ENCODE measurements at places on chromosomes 2 and 18.

DNA sequence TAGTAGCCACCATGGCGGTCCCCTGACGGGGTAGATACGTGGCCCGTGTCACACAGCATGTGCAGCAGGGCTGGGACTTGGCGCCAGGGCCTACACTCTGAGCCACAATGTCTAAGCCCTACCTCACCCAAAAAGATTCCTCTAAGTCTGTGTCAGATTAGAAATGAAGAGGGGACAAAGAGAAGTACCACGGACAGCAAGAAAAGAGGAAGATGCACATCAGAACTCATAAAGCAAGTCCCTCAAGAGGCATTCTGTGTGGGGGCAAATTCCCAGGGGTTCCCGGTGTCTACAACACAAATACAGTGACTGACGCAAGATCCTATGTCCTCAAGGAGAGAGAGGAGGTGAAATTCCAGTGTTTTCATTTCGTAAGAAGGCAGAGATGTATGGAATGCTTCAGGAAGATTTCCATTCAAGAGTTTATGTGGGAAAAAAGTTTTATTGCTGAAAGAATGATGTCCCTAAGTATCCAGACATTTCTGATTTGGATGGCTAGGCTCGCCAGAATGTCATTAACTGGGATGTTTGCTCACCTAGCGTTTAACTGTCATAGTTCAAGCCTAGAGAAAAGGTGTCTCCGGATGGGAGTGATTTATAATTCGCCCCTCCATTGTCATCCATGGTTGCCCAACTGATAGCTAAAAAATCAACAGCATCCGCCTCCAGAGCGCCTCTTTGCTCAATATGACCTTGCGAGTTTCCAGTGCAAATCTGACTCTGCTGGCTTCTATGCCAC, 75.6 kb upstream of the CHMP1B start:
- DNase-seq, result no peak

GRCh38 chr2:78420132-78420531, 605.4 kb upstream of the REG3G start:
- DNase-seq, result no peak

- no peak for DNase-seq
These were observed 126.5 kb downstream of the GALR1 start for GRCh38 chr18:77376043-77376732.

DNA sequence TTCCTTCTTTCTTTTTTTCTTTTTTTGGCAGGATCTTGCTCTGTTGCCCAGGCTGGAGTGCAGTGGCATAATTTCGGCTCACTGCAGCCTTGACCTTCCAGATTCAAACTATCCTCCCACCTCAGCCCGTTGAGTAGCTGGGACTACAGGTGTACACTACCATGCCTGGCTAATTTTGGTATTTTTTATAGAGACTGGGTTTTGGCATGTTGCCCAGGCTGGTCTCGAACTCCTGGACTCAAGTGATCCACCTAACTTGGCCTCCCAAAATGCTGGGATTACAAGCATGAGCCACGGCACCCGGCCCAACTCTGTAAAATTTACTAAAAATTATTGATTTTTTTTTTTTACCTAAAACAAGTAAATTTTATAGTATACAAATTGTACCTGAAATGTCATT, 360.8 kb downstream of the ALK start:
- no peak for DNase-seq

GRCh38 chr2:120323214-120323613, 22.7 kb upstream of the INHBB start:
- no peak for DNase-seq

DNA sequence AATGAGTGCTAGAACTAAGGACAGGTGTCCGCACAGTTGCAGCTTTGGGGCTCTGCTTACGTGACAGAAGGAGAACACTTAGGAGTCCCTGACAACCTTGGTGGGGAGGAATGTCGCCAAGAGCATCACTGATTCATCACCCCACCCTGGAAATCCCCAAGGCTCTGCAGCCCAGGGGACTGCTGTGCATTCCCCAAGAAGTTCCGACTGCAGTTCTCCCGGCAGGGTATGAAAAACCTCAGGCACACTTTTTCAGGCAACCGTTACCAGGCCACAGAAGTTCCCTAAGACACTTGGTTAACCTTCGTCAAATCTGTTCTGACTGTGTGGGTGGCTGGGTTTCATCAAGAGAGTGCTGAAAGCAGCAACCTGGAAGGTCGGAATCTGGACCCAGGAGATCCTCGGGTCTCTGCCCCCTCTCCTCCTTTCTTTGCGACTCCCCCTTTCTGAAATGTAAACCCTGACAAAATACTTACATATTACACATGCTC, 192.1 kb upstream of the CXCR4 start:
- DNase-seq, result no peak

DNA sequence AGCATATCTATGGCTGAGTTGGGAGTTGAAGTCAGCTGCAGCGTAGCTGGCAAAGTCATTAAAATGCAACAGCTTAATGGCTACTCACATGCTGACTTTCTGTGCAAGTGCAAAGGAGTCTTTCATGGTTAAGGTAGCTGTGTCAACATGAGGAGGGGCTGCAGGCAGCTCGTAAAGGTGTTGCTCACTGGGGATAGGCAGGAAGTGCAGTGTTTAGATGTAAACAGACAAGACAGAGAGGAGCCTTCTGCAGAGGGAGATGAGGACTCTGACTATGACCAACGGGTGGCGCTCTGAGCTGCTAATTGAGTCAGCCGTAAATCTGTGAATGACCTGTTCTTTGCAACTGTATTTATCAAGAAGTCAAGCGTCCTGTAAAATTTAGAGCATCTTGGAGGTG, 22.3 kb upstream of the CAVIN2 start:
- DNase-seq, result no peak

DNA sequence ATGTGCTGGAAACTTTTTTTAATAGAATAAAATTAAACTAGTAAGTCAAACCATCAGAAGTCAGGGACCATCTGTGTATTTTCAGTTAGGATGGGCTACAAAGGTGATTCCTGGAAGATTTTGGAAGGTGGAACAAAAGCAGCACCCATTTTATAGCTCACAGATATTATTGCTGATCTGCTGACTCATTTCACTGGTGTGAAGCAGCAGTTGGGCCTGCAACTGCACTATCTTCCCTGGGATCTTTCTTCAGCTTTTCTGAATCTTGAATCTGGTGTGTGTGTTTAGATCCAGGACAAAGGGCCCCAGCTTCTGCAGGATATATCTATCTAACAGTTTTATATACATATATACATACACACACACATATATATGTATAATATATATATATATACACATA, 35.6 kb upstream of the BCL11A start:
- no peak for DNase-seq

DNA sequence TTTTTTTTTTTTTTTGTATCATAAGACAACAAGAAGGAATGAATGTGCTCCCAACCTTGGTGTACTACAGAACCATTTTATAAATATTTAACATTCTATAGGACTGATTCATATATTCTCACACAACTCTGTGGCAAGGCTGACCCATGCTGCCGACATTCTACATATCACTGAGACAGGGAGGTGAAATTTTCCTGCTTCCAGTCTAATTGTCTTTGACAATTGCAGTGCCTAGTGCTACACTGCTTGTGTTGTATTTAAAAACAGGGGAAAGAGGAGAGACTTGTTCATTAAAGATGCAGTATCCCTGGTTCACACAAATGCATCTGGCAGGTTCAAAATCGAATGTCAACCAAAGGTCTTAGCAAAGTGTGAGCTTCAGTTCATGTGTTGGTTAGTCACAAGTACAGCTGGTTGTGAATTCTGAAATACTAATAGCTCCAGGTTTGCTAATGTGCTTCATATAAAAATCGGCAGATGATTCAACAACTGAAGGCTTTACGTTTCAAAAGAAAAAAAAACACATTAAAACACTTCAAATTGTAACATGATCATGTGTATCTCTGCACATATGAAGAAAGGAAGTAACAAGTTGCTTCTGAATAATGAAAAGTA, 130.8 kb downstream of the FIGN start:
- DNase-seq, result no peak

DNA sequence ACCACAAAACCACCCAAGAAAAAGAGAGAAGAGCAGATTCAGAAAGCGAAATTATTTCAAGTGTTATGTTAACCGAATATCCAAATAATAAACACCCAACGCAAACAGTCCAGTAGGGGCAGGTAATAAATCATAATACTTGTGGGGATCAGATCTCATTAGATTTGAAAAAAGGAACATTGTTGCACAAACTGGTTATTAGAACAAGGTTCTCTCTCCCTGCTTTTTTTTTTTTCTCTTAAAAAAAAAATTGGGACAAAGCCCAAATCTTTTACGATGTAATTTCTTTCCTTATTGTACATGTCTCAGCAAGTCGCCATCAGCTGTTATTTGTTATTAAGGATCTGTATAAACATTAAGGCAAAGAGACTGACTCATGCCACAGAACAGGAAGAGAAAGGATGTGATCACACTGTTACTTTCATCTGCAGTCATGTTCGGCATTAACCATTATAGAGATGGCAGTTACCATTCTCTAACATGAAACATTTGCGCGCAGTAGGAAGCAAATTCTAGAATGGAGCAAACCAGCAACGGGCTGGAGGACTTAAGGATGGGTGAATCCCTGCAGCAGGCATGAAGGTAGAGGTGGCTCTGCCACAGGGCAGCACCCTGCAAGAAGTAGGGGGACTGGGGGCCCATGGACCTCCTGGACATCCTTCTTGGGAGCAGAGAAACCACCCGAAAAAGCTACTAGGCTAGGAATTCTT, 42.0 kb downstream of the EPHA4 start:
- DNase-seq, result peak; percentile 80

DNA sequence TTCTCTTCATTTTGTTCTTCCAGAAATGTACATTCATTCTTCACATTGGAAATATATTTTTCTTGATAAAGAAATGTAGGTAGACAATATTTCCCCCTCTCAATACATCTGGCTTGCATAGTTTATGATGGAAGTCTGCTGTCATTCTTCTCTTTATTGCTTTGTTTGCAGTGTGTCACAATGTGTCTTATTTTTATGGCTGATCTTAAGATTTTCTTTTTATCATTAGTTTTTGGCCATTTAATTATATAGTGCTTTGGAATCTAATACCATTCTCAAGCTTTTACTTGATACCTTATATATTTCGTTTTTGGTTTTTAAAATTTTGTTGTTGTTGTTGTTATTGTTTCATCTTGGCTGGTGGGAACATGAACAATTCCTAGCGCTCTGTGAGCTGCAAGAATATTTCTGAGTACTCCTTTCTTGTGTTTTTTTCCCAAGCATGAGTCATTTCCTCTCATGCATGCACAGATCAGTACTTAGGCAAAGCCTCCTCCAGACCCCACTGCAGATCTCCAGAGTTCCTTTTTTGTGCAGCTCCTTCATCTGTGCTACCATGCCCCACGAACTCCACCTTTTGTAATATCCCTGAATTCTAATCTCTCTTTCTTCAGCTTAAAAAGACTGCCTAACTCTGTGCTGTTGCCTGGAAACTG, 13.7 kb upstream of the MMADHC start:
- DNase-seq, result no peak

GRCh38 chr2:75238670-75239330, 39.5 kb upstream of the TACR1 start:
- DNase-seq, result no peak

DNA sequence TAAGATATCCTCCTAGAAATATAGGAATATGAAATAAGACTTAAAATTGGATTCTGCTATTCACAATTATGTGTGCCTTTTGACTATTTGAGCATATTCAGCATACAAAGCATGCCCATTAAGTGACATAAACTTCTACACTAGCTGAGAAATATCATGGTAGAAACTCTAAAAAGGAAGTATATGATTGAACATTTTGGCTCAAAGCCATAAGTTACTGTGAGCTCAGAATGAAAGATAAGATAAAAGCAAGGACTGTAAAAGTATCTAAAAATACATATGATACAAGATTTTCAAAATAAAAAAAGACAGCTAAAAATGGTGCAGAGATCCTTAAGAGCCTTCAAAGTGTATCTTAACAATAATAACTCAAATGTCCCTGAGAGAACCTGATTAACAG, 340.5 kb upstream of the SLC39A10 start:
- no peak for DNase-seq

DNA sequence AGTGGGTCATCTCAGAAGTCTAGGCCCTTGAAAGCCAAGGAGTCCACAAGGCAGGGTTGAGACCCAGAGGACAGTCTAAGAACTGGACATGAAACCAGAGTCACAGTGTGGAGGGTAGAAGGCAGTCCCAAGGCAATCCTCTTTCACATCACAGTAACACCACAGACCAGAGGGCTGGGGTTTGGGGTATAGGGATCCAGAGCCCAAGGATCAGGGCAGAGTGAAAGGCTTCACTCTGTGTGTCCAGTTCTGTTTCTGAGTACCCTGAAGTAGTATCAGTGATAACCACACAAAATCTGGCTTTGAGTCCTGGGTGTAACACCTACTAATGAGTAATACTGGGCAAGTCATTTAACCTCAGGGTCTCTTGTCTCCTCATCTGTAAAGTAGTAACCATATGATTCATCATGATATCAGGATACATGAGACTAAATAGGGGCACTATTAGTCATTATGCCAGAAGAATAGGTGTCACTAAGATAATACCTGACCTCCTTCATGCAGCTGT, 91.0 kb downstream of the ICA1L start:
- DNase-seq, result peak; percentile 91

DNA sequence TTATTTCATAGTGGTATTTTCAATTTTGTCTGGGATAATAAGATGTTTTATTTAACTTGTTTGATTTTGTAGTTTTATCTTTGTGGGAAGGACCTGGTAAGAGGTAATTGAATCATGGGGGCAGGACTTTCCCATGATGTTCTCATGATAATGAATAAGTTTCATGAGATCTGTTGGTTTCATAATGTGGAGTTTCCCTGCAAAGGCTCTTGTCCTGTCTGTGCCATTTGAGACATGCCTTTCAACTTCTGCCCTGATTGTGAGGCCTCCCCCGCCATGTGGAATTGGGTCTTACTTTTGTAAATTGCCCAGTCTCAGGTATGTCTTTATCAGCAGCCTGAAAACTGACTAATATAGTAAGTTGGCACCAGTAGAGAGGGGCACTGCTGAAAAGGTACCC, 77.8 kb upstream of the ARHGAP15 start:
- DNase-seq, result no peak

DNA sequence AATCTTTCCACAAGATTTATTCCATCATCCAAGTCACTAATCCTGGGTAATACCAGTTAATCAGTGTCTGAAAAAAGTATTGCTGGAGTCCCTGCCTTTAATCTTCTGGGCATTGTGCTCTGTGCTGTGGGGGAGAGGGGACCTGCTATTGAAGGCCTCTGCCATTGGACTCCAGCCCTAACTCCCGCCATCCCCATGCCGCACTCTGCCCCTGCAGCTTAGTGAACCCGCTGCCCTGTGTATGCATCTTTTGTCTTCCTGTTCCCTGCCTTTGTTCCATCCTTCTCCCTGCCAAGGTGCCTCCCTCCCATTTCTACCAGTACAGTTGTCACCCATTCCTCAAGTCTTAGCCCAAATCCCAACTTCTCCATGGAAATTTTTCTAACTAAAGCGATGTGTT, 113.8 kb upstream of the EPAS1 start:
- no peak for DNase-seq

DNA sequence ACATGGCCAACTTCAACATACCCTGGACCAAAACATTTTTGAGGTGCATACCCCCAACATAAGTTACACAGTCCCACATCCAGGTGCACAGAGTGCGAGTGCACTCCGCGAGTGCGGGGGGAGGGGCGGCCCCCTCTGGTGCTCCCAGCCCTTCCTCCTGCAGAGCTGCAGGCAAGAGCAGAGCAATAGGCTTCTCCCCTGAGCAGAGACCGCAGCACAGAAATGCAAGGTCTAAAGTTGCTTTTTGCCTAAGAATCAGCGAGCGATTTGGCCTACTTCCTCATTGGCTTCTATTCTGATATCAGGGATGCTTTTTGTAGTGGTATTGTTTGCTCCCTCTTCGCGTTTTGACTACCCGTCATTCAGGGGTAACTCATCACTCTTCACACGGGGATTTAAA, 40.6 kb downstream of the BOLA3 start:
- no peak for DNase-seq
